ENCODE measurements at places on chromosomes 2 and 18. TPM values are rescaled to one million over a fixed set of nuclear protein-coding genes. Genes with fewer than 3 reads are reported as not detected.

DNA sequence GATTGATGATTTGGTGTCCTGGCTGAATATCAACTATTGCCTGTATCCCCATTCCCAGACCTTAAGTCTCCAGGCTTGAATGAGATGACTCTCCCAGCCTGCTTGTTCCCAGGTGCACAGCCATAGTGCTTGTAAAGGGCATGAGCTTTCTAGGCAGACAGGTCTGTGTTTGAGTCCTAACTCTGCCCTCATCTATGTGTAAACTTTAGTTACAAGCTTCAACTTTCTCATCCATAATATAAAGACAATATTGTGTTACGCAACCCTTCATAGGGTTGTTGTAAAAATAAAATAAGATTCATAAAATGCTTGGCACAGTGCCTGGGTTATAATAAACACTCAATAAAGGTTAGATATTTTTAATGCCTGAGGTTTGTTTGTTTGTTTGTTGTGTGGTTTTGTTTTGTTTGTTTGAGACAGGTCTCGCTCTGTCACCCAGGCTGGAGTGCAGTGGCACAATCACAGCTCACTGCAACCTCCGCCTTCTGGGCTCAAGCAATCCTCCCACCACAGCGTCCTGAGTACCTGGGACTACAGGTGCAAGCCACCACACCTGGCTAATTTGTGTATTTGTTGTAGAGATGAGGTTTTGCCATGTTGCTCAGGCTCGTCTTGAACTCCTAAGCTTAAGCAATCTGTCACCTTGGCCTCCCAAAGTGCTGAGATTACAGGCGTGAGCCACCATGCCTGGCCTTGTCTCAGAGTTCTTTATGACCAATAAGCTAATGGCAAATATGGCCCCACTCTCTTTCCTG, 89.4 kb upstream of the MAPRE2 start:
- no peak for DNase-seq

GRCh38 chr2:222391743-222392285, 32.5 kb upstream of the SGPP2 start:
- no peak for DNase-seq

DNA sequence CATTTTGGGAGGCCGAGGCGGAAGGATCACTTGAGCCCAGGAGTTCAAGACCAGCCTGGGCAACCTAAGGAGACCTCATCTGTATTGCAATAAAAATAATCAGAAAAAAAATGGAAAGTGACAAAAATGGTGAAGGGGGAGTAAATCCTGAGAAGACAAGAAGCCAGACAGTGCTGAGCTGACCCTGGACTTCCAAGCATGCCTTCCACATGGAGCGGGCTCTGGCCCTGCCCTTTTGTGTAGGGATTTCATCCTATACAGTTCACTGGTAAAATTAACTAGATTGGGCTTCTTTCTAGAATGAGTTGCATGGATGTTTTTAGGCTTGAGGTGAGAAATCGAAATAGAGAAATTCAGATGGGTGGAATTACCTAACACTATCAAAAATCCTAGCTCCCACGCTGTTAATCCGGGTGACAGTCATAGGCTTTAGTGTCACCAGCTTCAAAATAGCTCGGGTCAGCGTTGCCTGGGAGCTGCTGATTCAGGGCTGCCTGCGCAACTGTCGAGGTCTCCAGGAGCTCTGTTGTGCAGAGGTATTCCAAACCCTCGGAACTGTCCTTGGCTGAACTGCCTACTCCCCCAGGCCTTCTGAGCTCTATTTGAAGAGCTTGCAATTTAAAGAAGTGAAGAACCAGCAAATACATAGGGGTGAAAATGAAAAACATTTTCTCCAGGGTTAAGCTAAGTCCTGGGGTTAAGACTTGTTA, 21.5 kb upstream of the ZNF532 start:
- DNase-seq = peak; percentile 62

GRCh38 chr2:182473635-182474034, 46.8 kb upstream of the PDE1A start:
- no peak for DNase-seq

- DNase-seq = no peak
Measured at GRCh38 chr2:96144481-96145035, 682 bp downstream of the DUSP2 start.

DNA sequence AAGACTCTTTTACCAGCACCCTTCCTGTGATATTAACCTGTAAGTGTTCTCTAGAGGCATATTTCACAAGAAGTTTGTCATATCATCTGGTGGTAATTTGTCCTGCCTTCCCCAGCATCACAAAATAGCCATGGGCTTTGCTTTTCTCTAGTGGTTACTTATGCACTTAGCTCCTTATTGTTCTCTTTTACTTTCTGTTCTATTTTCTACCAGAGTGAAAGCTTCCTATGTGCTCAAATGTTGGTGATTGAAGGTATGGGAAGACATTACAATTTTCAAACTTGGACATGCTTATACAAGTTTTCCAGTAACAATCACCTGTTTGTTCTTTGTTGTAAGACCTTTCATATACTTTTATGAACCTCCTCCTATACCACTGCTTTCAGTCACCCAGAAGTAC, 87.0 kb upstream of the KCNH7 start:
- no peak for DNase-seq

GRCh38 chr2:86337244-86337835, at the start of gene REEP1:
Gene REEP1 (minus strand): TSS chr2:86337626. CDS start chr2:86337510, 116 bp downstream.
- DNase-seq = peak; percentile 73

DNA sequence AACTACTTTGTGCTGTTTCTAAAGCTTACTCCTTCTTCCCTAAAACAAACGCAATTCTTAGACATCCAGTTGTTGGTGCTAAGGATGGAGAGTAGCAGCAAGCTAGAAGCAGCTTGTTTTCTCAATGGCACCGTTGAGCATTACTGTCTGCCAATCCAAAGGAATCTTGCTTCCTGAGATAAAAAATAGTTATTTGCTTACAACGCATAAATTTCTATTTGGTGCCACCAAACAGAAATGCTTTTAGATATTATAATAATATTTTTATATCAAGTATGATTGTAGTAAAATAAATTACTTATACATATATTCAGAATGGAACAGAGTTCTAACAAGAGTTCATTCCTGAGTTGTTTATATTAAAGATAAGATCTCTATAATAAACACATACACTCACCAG, 434.7 kb downstream of the CPS1 start:
- no peak for DNase-seq

DNA sequence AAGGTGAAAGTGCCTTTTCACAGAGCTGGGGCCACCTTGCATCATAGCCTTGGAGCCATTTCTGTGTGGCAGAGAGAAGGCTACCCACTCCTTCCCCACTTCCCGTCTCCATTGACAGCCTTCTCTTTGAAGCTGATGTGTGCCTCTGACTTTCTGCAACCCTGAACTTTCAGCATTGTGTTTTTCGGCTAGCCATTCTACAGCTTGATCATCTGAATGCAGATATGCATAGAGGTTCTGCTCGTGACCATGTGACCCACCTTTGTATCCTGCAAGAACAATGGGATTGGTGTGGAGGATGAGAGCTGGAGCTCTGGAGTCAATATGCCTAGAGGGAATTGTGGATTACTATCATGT, 69.1 kb upstream of the KCNE4 start:
- no peak for DNase-seq

- DNase-seq = no peak
Measured at GRCh38 chr2:178886006-178886405, 78.8 kb upstream of the TTN start.

DNA sequence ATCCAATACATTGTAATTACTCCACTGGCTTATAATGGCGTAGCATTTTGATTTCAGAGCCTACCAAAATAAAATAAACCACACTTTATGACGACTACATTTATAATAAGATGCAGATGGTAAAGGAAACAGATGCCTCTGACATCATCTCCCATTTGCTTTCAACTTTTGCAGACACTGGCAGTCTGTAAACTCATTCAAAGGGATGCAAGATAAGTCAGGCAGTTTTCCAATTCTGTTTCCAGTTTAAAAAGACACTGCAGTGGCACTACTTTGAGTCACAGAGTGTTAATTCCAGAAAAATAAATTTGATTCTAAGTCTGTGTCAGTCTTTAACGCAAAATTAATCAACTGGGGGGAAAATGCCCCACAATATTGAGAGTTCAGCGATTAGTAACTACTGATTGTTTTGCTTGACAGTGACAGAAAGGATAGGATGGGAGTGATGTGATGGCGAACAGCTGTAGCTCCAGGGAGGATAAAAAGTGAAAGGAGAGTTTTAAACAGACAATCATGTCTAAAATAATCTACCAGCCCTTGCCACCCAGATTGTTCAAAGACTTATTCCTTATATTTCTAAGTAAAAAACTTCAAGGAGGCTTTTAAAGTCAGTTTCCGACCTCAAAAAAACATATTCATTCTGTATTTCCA, 6.7 kb downstream of the DSEL start:
- no peak for DNase-seq

- DNase-seq = no peak
Measured at GRCh38 chr2:215447673-215448081, 11.8 kb upstream of the FN1 start.

DNA sequence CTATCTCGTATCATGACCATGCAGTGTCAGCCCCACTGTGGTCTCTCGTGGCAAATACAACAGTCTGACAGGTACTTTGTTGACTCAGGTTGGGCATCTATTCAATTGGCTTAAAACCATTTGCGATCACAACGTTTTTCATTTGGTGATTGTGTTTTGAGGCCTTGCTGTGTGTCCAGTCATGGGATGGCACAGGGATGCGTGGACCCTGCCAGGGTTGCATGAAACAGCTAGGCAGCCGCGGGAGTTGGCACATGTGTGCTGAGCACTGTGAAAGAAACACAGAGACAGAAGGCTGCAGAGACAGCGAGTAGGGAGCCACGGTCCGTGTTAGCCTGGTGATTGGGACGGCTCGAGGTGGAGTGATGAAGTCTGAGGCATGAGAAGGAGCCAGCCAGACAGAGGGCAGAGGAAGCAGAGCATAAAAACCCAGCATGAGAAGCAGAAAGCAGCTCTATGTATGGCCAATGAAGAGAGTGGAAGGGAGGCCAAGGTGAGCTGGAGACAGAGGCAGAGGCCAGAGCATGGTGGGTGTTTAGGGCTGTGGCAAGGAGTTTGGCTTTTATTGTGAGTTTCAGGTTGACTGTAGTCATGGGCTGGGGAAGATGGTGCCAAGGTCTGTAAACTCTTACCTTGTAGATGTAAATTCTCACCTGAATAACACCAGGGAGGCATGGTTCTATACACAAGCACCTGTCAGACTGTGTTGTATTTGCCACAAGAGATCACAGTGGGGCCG, 31.8 kb upstream of the IL1R1 start:
- DNase-seq = no peak

DNA sequence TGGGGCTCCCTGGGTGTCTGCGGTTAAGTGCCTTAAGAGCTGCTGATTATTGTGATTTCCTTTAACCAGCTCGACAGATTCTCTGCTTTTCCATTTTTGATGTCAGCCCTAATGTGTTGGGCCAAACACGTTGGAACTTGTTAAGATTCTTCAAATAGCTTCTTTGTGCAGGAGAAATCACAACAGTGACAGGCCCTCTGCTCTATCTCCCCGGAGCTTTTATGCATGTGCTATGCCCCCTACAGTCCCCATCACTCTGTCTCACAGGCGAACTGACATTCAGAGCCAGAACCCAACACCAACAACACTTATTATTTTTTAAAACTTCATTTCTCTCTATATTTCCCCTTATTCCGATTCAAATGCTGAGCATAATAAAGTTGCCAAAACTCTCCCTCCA, 371.7 kb upstream of the CELF4 start:
- no peak for DNase-seq

Gene ADCYAP1
- 0.17 TPM for total RNA-seq

Gene LAMA3
- 3.4 TPM for total RNA-seq

Gene ATG4B
- 42.3 TPM for total RNA-seq

Gene FRZB
- 1.1 TPM for total RNA-seq

All from left ventricle myocardium superior (tissue), 1 donor.